Endothelial cell (in vitro differentiated cells): ENCODE measurements at places on chromosomes 1 and 21.

DNA sequence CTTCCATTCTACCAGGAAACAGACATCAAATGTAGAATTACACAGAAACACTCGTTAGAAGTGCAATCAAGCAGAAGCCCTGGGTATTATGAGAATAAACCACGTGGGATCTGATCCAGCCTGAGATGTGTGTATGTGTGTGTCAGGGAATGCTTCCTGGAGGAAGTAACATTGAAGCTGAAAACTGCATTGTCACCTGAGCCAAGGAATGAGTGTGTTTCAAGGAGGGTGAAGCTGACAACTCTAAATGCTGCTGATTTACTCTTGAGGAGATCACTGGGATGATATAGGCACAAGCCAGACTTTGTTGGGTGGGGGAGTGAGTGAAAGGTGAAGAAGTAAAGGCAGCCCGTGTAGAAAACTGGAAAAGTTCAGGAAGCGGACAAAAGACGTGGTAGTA lies 27.6 kb downstream of the FAAH start:
- no peaks in the 10 kb centered on the region for H3K4me1 ChIP-seq
- H3K4me3 ChIP-seq, result no peak overlapping the region
- no peaks in the 10 kb centered on the region for H3K36me3 ChIP-seq
- no peak for DNase-seq
- peaks cover 8% of the 10 kb centered on the region for H3K27me3 ChIP-seq

- H3K36me3 ChIP-seq, result no peaks in the 10 kb centered on the region
- H3K4me1 ChIP-seq, result peaks cover 20% of the 10 kb centered on the region
- no peak overlapping the region for H3K4me3 ChIP-seq
- peaks cover 5% of the 10 kb centered on the region for H3K27me3 ChIP-seq
- H3K27ac ChIP-seq, result no peak overlapping the region
- DNase-seq, result no peak
Observed at GRCh38 chr1:40694353-40694874, 2.9 kb downstream of the NFYC start.

DNA sequence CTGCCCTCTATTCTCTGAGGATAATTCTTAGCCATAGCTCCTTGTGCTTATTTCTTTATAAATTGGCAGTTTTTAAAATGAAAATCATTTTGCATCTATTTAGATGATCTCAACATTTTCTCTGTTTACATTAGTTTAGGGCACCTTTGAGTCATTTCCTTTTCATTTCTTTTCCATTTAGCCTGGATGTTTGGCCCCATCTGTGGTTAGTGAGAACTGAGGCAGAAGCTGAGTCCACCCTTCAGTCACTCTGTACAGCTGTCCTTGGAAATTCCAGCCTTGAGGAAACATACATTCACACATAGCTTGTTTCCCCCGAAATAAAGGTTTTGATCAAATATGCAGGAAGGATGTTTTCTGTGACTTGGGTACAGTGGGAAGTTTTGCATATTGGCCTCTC lies 123.7 kb downstream of the NTNG1 start:
- no peak overlapping the region for H3K27ac ChIP-seq
- H3K27me3 ChIP-seq, result peaks cover 1% of the 10 kb centered on the region
- no peaks in the 10 kb centered on the region for H3K36me3 ChIP-seq

GRCh38 chr1:11227106-11228077 lies 35.0 kb downstream of the MTOR start:
- peak overlapping the region; percentile 39 for H3K4me3 ChIP-seq
- H3K27me3 ChIP-seq, result peaks cover 2% of the 10 kb centered on the region
- no peak for DNase-seq
- H3K36me3 ChIP-seq, result peaks cover 29% of the 10 kb centered on the region

DNA sequence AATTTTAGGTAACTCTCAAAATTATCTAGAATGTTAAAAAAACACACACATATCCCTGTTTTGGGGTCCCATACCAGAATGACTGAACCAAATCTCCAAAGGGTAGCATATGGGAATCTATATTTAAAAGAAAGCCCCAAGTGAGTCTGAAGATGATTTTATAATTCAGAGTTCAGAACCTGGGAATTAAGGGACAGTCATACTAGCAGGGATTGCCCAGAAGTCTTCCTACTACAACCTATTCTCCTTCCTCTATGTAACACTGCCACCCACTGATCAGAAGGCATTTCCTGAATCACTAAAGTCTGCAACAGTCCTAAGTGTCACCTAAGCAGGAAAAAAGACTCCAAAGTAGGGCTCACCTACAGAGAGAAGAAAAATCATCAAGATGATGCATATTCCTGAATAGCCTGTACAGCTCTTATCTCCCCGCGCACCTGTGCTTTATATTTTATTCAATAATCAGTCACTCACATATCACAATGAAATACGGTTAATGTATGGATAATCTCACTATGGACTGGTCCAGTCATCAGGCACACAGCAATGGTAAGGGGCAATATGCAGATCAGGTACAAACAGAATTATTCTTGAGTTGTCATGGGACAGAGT lies 4.9 kb downstream of the RGS1 start:
- no peak overlapping the region for H3K4me3 ChIP-seq
- no peaks in the 10 kb centered on the region for H3K27me3 ChIP-seq
- H3K36me3 ChIP-seq, result no peaks in the 10 kb centered on the region
- H3K4me1 ChIP-seq, result no peaks in the 10 kb centered on the region
- no peak for DNase-seq

GRCh38 chr1:212237651-212238050 lies 47.6 kb upstream of the PPP2R5A start:
- DNase-seq, result no peak
- peaks cover 5% of the 10 kb centered on the region for H3K27me3 ChIP-seq
- H3K27ac ChIP-seq, result no peak overlapping the region
- peaks cover 8% of the 10 kb centered on the region for H3K4me1 ChIP-seq
- no peaks in the 10 kb centered on the region for H3K36me3 ChIP-seq

DNA sequence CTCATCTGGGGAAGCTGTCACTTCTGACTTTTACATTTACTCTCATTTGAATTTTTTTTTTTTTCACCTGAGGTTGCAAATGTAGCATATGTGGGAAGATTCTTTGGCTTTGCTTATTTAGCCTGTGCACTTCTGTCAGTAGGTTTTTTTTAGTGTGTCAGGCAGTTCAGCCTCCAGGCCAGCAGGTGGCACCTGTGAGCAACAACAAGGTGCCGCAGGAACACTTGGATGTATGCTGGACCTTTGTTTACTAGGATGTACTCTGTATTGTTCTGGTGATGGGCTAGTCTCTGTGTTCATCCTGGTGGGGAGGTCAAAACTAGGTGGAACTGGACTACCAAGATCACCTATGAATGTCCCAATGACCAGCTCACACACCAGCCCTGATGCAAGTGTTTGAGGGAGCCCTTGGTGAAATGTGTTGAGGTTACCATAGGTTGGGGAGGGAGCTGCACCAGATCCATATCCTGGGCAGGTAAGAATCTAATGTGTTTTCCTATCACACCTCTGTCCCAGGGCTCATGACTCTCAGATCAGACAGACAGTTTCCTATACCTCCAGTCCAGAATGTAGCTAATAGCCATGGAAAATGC lies 618.2 kb downstream of the BRINP3 start:
- H3K4me1 ChIP-seq, result no peaks in the 10 kb centered on the region
- no peak overlapping the region for H3K27ac ChIP-seq
- peaks cover 5% of the 10 kb centered on the region for H3K27me3 ChIP-seq

DNA sequence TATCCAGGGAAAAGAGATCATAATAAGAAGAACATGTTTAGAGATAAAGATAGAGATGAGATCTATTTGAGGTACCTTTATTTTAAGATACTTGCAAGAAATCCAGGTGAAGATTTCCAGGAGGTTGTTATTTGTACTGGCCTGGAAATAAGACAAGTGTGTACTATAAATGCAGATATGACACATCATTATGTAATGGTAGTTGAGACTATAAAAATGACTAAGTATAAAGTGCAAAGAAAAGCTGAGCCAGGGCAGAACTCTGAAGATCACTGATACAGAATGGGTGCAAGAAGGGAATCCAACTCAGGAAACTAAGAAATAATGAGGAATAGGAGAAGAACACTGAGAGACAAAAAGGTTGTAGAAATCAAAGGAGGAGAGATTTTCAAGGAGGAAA lies 378.2 kb upstream of the PBX1 start:
- no peaks in the 10 kb centered on the region for H3K27me3 ChIP-seq
- H3K36me3 ChIP-seq, result no peaks in the 10 kb centered on the region
- no peak overlapping the region for H3K27ac ChIP-seq

- peaks cover 21% of the 10 kb centered on the region for H3K4me1 ChIP-seq
- peaks cover 3% of the 10 kb centered on the region for H3K36me3 ChIP-seq
- peaks cover 11% of the 10 kb centered on the region for H3K27me3 ChIP-seq
- no peak overlapping the region for H3K27ac ChIP-seq
Observed at GRCh38 chr1:185154912-185155513, 1.7 kb downstream of the TRMT1L start.

GRCh38 chr1:244344001-244344400 lies 107.7 kb downstream of the ADSS2 start:
- no peak overlapping the region for H3K4me3 ChIP-seq
- DNase-seq, result no peak
- H3K4me1 ChIP-seq, result peaks cover 7% of the 10 kb centered on the region
- no peaks in the 10 kb centered on the region for H3K36me3 ChIP-seq

GRCh38 chr1:236904892-236905741 lies 99.1 kb downstream of the MT1HL1 start:
- no peaks in the 10 kb centered on the region for H3K4me1 ChIP-seq
- no peak overlapping the region for H3K27ac ChIP-seq
- no peak for DNase-seq
- no peak overlapping the region for H3K4me3 ChIP-seq
- H3K36me3 ChIP-seq, result peaks cover 9% of the 10 kb centered on the region

DNA sequence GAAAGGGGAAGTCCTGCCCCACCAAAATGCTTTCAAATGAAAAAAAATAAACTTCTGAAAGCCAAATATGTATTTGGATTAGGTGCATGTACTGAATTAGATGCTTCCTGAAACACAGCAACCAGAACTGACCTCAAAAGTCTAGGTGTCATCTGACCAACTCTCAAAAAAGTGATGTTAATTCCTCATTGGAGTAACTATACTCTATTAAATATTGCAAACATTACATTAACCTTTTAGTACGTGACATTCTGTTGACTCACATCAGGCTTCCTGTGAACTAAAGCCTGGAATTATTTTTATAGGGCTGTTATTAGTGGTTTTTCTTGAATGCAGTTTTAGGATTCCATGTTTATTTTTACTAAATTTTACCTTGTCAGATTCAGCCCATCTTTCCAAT lies 73.5 kb downstream of the ASTN1 start:
- no peak overlapping the region for H3K27ac ChIP-seq
- peaks cover 3% of the 10 kb centered on the region for H3K4me1 ChIP-seq
- DNase-seq, result no peak
- H3K4me3 ChIP-seq, result no peak overlapping the region

GRCh38 chr1:12481928-12482327 lies 136.1 kb downstream of the DHRS3 start:
- no peak overlapping the region for H3K4me3 ChIP-seq
- no peaks in the 10 kb centered on the region for H3K27me3 ChIP-seq
- DNase-seq, result no peak

DNA sequence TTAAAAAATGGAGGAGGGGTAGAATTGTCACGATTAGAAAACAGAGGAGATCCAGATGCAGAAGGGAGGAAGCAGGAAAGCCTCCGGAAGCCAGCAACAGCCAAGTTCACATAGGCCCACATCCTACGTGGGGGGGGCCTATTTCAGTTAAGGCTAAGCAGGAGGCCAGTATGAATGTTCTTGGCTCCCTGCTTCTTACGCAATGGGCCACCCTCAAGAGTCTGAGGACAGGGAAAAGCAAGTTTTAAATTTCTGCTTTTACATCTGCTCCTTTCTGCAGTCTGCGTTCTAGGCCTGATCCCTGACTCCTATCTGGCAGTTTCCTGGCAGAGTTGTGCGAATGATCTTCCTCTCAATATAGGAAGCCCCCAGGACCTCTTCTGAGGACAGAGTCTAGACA lies 30.6 kb downstream of the RABIF start:
- H3K27ac ChIP-seq, result peak overlapping the region; percentile 12
- no peak for DNase-seq
- no peak overlapping the region for H3K4me3 ChIP-seq
- peaks cover 16% of the 10 kb centered on the region for H3K4me1 ChIP-seq
- peaks cover 16% of the 10 kb centered on the region for H3K36me3 ChIP-seq
- peaks cover 6% of the 10 kb centered on the region for H3K27me3 ChIP-seq

DNA sequence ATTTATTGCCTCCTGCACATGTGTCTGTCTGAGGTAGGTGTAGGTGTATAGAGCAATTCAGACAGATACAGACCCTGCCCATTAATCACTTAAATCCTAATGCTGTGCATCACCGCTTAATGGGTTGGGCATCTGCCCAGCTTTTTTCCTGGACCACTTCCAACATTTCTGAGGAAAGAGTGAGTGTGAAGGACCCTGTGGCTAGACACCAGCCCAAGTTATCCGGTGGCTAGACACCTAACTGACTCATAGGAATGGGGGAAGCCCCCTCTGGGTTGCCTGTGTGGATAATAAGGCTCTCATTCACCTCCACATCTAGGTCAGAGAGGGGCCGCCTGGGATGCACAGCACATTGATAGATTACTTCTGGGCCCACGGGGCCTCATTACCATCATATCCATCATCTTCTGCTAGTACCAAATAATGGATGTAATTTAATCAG lies 121.1 kb upstream of the RAVER2 start:
- no peak for DNase-seq
- peaks cover 18% of the 10 kb centered on the region for H3K4me1 ChIP-seq
- H3K27ac ChIP-seq, result no peak overlapping the region
- peaks cover 3% of the 10 kb centered on the region for H3K27me3 ChIP-seq

GRCh38 chr1:227948493-227949260 lies 945 bp upstream of the WNT9A start:
- peaks cover 19% of the 10 kb centered on the region for H3K27me3 ChIP-seq
- no peaks in the 10 kb centered on the region for H3K4me1 ChIP-seq
- H3K36me3 ChIP-seq, result no peaks in the 10 kb centered on the region
- DNase-seq, result peak; percentile 6
- H3K27ac ChIP-seq, result no peak overlapping the region
- peak overlapping the region; percentile 84 for H3K4me3 ChIP-seq

- peaks cover 8% of the 10 kb centered on the region for H3K27me3 ChIP-seq
- peaks cover 59% of the 10 kb centered on the region for H3K4me1 ChIP-seq
- no peak overlapping the region for H3K27ac ChIP-seq
- H3K36me3 ChIP-seq, result no peaks in the 10 kb centered on the region
Observed at GRCh38 chr1:169896013-169896412, 2.3 kb upstream of the SCYL3 start.

GRCh38 chr1:40687059-40687458 lies 4.4 kb upstream of the NFYC start:
- H3K4me1 ChIP-seq, result peaks cover 27% of the 10 kb centered on the region
- no peak for DNase-seq
- H3K4me3 ChIP-seq, result no peak overlapping the region
- H3K36me3 ChIP-seq, result peaks cover 15% of the 10 kb centered on the region
- peaks cover 8% of the 10 kb centered on the region for H3K27me3 ChIP-seq

- no peak overlapping the region for H3K4me3 ChIP-seq
- no peak overlapping the region for H3K27ac ChIP-seq
- DNase-seq, result no peak
- no peaks in the 10 kb centered on the region for H3K36me3 ChIP-seq
- H3K4me1 ChIP-seq, result no peaks in the 10 kb centered on the region
Observed at GRCh38 chr1:176391621-176392020, 71.4 kb upstream of the PAPPA2 start.

DNA sequence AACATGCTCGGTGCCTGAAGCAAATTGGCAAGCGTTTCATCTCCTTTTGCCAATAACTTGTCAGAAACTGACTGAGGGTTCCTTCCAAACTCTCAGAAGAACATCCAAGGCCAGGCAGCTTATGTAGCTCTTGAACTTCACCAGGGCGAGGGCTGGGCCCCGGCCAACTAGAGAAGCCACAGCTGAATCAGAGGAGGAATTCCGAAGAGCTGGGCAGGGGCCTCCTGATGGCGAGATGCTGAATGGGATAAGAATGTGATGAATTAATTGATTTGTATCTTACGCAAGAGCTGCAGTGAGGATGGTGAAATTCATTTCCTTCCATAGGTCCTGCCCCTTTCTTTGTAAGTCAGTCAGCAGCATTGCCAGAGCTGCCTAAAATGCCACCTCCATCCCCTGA lies 345.8 kb downstream of the KIF26B start:
- no peaks in the 10 kb centered on the region for H3K36me3 ChIP-seq
- H3K27me3 ChIP-seq, result no peaks in the 10 kb centered on the region
- H3K27ac ChIP-seq, result no peak overlapping the region
- H3K4me3 ChIP-seq, result no peak overlapping the region
